ENCODE measurements at places on chromosomes 16 and 17.

DNA sequence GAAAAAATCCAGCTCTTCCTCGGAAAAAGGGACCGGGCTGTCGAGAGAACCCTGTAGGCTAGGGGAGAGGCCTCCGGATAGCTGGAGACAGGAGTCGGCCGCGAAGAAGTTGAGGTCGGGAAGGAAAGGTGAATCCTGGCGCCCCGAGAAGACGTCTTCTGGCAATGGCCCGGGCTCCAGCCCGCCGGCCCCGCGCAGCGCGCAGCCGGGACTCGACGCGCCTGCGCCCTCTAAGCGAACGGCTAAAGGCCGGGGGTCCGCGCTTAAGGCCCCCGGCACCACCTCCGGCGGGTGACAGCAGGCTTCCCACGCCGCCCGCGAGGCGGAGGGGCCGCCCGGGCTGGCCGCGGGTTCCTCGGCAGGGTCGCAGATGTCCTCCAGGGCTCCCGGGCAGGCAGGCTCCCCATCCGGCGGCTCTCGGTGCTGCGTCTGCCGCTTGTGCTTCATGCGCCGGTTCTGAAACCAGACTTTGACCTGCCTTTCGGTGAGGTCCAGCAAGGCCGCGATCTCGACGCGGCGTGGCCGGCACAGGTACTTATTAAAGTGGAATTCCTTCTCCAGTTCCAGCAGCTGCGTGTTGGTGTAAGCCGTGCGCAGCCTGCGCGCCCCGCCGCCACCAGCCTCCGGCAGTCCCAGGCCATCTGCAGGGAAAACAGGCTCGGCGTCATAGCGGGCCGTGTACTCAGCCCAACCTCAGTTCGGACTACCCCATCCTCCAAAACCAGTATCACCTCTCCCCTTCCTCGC is 1.6 kb downstream of the HOXB2 start:
- no peak for DNase-seq

- no peak for DNase-seq
Measured at GRCh38 chr16:73565263-73565662, 517.3 kb upstream of the ZFHX3 start.

- DNase-seq, result no peak
Measured at GRCh38 chr17:61200339-61200715, 199.3 kb upstream of the TBX2 start.

- no peak for DNase-seq
Measured at GRCh38 chr16:2027024-2028010, 615 bp downstream of the NHERF2 start.

GRCh38 chr16:85384833-85385462 is 228.2 kb upstream of the GSE1 start:
- DNase-seq, result no peak

DNA sequence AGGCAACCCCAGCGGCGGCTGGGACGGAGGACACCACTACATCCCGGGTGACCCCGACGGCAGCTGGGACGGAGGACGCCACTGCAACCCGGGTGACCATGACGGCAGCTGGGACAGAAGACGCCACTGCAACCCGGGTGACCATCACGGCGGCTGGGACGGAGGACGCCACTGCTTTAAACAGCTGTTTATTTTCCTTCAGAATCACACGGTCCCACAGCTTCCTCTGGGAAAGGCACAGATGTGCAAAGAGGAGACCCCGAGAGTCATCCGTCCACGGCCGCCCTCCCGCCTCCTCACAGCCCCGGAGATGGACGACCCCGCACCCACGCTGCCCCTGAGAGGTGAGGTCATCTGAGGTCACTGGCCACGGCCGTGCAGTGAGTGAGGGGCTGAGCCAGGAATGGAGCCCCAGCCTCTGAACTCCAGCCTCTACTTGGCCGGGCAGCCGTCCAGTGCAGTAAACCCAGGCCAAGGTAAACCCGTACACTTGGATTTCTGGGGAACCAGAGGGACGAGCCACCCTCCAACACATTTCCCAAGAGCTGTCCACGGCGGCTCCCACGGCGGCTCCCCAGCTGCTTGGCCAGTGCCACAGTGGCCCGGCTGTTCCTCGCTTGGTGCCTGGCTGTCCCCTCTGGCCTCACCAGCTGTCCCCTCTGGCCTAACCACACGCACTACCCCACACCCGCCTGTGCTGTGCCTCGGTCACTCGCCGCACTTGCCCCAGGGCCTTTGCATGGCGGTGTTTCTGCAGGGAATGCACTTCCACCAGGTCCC is 43.2 kb upstream of the PABPN1L start:
- DNase-seq, result no peak

DNA sequence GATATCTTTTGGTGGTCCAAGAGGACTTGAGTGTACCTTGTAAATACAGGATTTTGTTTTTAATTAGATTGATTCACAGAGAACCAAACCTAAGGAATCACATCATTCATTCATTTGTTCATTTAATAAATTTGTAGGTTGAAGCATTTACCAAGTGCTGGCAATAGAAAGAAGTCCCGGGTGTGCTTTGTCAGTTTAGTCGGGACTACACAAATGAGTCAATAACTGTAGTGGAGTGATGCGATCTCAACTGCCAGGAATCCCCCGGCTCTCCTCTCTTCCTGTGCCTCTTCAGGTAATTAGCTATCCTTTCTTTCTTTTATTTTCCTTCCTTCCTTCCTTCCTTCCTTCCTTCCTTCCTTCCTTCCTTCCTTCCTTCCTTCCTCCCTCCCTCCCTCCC is 1.4 kb upstream of the WWOX start:
- DNase-seq, result no peak

- DNase-seq, result no peak
Measured at GRCh38 chr17:79789943-79790804, 6.7 kb downstream of the CBX8 start.

DNA sequence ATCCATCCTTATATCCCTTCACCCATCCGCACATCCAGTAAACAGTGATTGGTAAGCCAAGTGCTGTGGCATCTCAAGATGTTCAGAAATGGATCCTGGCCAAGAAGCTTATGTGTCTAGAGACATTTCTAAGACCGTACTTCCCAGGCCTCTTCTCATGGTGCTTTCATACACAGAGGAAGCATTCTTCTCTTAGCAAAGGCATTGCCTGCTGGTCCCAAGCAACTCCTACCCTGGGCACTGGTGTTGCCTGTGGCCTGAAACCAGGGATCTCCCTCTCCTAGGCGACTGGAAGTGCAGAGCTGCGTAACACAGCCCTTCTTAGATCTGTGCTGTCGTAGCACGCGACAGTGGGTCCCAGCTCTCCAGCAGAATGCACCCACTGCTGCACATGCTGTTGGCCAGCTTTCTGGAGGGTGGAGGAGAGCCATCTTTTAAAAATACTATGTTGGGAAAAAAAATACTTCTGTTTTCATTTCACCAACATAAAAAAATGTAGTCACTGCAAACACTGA is 182.9 kb downstream of the CCDC182 start:
- no peak for DNase-seq

DNA sequence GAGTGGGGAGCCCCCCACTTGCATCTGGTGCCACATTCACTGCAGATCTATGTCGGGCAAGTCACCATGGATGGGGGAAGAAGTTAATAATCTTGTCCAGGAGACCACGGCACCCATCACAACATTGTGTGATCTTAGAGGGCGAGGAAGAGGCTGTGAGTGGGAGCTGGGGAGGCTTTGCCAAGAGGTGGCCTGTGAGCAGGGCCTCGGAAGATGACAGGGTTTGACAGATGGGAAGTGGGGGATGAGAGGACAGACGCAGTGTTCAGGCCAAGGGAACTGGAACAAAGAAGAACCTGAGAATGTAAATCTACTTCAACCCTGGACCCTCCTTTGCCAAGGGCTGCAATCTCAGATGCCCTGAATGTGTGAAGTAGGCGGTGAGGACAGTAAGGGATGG is 12.4 kb downstream of the ACE start:
- no peak for DNase-seq

DNA sequence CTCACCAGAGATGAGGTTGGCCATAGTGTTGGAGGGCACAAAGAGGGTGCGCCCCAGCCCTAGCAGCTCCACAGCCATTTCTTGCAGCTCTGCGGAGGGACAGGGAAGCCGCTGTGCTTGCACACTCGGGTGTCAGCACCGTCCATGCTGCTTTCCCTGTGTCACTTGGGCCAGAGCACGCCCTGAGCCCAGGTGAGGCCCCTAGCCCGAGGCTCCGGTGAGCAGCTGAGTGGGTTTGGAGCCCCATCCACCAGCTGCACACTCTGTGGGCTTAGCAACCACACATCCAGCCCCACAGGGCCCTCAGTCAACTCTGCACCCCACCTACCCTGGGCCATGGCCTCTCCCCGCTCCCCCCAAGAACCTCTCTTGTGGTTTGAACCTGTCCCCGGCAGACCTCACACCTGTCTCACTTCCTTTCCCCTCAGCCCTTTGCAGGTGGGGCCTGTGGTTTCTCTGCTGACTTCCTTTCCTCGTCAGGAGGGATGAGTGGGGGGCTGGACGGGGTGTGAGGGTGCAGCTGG is 20.7 kb downstream of the TMEM235 start:
- DNase-seq, result no peak

GRCh38 chr17:70099884-70100283 is 24.9 kb downstream of the KCNJ16 start:
- DNase-seq, result no peak

DNA sequence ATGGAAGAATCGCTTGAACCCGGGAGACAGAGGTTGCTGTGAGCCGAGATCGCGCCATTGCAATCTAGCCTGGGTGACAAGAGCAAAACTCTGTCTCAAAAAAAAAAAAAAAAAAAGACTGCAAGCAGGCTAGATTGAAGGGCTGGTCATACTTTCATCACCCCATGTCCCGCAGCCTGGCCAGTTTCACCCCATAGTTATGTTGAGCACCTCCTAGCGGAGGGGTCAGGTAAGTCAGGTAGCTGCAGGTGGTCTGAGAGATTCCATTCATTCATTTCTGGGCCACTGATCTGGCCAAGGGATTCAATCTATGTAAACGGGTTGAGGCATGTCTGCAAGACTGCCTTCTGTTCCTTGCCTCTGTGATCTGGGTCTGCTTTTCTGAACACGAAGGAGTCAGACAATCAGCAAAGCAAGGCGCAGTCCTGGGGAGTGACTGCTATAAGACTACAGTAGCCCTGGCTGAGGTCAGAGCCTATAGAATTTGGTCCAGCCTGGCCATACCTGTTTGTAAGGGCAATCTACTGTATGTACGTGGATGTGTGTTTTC is 23.6 kb upstream of the BPTF start:
- DNase-seq, result no peak

GRCh38 chr17:1730326-1731193 is 6.1 kb downstream of the WDR81 start:
- no peak for DNase-seq

GRCh38 chr16:50887500-50888298 is 145.8 kb downstream of the CYLD start:
- no peak for DNase-seq

DNA sequence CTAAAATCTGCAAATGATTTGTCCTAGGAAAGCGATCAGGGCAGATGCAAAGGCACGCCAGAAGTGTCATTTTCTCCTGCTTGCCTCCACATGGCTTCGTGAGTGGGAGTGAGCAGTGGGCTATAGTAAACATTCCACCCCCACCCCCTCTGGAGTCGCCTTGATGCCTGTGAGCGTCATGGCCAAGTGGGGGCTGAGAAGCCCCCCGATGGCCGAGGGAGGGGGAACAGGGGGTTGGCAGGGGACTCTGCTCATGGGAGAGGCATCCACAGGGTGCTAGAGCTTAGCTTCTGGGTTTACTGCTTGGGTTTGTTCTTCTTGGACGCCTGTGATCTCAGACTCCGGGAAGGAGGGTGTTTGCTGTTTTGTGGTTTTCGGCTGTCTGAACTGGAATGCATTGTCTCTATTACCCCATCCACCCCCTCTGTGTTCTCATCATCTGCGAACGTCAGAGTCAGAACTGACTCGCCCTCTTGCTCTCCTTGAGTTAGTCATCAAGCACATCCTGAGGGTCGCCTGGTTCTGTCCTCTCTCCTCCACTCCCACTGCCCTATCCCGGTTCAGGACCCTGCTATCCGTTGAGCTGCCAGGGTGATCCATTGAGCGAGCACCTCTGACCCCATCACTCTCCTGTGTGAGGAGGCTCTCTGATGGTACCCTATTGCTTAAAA is 15.4 kb downstream of the TNS4 start:
- DNase-seq, result no peak

DNA sequence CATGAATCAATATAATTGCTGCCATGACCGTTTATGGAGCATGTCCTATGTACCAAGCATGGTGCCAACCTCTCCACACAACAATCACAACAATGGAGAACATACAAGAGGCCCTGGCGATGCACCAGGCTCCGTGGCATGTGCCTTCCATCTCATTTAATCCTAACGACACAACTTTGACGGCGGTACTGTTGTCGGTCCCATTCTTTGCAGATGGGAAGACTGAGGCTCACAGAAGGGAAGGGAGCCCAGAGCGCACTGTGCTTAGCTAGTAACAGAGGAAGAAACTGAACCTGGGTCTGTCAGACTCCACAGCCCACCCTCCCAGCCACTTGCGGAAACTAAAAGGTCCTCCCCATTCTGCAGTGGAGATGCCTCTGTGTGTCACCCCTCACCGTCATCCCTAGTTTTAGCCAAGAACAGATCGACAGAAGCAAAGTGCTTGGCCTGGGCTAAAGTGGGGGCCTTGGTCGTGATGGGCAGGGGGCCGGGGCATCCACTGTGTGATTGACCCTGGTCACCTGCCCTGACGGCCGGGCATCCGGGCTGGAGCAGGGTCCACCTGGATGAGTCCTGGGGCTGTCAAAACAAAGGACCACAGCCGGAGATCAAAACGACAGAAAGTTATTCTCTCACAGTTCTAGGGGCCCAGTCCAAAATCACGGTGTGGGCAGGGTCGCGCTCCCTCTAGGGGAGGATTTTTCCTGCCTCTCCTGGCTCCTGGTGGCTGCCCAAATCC is 183.9 kb downstream of the C16orf95 start:
- no peak for DNase-seq

DNA sequence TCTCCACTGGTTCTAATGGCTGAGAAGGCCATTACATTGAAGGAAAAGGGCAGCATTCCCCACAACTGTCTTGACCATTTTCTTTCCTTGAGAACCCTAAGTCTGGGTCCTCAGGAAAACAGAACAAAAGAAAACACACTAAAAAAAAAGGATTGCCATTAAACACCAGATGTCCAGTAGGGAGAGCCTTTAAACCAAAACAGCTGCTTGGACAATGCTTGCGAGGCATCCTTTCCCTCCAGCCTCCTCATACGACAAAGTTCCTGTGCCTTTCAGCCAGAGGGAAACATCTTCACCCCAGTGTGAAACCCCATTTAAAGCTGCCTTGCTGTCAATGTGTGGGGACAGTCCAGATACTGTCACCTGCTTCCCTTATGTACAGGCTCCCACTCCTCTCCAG is 74.3 kb downstream of the MMD start:
- no peak for DNase-seq

- DNase-seq, result no peak
Measured at GRCh38 chr16:29318037-29318436, 88.5 kb downstream of the NPIPB11 start.

Data from GF-D8 (cell line).